Activated T-cell treated with anti-CD3 and anti-CD28 coated beads for 48 hours (primary cell): ENCODE measurements at places on chromosomes 6 and 20.

DNA sequence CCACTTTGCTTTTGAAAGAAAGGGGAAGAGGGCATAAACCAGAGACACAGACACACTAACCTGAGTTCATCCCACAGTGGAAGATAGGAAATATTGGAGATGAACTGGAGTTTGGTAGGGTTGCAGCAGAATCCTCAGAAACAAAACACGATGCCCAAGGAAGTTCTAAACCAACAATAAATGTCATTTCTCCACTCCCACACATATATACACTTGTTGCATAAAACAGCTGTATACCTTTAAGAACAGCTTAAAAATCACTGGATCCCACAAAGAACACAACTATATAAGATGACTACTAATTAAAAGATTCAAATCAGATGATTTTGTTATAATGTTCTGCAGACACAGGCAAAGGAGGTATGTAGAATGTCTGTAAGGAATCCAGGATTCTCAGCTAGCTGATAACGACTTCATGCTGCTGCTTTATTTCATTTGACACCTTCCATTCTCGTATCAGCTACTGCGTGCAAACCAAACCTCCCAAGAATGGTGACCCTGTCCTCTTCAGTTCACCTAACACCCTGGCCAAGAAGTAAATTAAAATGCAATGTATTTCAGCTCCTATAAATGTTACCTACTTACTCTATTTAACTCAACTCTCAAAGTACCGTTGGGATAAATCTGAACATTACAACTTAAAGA is 14.3 kb downstream of the KIF13A start:
- DNase-seq: no peak

- no peak for DNase-seq
These were observed 114.0 kb upstream of the FLRT3 start for GRCh38 chr20:14451458-14451857.

- DNase-seq: no peak
These were observed 40.2 kb downstream of the ITCH start for GRCh38 chr20:34403063-34403827.

DNA sequence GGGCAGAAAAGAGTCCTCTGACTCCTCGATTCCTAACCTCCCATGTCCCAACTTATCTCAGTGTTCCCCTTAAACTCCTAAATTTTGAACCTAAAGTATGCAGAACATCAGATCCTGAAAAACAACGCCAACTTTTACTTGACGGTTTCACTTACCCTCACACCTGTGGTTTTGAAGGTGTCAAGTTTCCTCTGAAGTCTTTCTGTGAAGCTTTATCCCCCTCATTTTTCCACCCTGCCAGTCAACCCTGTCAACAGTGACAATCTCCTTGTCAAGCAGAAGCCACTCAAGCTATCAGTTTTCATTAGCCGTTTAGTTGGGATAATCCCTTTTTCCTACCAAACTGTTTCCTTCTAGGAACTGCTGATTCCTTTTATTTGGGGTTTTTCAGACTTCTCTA is 245.4 kb upstream of the PREP start:
- no peak for DNase-seq

DNA sequence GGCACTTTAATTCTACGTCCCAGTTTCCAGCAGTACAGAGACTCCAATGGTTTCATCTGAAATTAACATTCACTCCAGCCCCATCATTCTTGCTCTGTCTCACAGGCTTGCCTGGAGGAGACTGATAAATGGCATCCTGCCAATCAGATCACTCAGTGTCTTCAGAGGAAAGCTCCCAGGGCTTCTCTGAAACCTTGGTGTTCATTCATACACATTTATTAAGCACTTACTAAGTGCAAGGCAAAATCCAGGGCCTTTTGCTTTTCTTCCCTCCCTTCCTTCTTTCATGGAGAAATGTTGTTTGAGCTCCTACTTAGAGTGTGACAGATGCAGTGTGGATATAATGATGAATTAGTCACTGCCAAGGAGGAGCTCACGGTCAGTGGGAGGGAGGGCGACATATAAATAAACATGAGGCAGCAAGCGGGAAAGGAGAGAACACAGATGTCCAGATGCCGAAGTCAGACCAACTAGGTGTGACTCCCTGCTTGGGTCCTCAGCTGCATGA is 106.7 kb upstream of the DTNBP1 start:
- DNase-seq: no peak

- DNase-seq: no peak
These were observed 22.2 kb upstream of the PHACTR2 start for GRCh38 chr6:143655541-143655940.

DNA sequence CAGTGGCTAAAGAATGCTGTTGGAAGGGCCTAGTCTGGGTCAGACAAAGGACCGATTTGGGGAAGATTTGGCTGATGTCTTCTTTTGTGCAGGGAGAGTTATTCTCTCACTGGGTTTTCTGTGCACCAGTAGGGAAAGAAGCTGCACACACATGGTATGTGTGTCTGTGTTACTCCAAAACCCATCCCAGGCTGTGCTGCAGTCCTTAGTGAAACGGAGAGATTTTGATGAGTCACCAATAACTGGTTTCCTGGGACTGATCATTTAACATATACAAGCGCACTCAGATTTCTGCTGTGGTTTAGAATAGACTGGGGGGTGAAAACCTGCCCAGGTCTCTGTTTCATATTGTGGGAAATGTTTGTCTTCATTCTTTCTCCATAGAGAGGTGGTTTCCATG is 1049.8 kb downstream of the KIF16B start:
- no peak for DNase-seq

DNA sequence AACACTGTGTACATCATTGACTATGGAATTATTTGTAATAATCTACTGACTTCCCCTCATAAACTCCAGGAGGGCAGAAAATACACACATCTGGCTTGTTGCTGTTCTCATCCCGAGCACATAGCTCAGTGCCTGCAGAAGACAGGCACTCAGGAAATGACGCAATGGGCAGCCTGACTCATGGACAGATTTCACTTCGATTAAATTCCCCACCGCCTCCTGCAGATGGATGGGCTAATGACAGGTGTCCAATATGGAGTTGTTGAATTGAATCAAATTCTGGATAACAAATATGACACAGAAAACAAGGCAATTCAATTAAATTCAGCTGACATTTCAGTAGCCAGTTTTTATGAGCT is 9.1 kb downstream of the ANKRD60 start:
- no peak for DNase-seq

- DNase-seq: peak; percentile 47
These were observed 2.9 kb upstream of the BMP6 start for GRCh38 chr6:7723041-7723447.

DNA sequence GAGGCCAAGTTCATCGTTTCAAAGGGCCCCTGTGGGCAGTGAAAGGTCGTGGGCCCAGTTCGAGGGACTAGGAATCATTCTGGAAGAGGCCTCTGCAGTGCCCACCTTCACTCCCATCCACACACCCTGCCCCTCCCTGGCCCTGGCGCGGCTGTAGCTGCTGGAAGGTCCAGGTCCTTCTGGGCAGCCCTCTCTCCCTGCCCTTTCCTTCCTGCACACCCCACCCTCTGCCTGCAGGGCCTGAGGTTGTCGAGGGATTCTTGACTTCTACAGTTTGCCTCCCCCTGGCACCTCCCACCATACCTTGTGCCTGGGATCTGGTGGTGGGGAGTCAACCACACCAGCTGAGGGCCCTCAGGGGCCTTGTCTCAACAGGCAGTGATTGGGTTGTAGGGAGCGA is 4.5 kb upstream of the MYT1 start:
- DNase-seq: no peak

- DNase-seq: no peak
These were observed 51.5 kb downstream of the KCNS1 start for GRCh38 chr20:45049438-45049837.

DNA sequence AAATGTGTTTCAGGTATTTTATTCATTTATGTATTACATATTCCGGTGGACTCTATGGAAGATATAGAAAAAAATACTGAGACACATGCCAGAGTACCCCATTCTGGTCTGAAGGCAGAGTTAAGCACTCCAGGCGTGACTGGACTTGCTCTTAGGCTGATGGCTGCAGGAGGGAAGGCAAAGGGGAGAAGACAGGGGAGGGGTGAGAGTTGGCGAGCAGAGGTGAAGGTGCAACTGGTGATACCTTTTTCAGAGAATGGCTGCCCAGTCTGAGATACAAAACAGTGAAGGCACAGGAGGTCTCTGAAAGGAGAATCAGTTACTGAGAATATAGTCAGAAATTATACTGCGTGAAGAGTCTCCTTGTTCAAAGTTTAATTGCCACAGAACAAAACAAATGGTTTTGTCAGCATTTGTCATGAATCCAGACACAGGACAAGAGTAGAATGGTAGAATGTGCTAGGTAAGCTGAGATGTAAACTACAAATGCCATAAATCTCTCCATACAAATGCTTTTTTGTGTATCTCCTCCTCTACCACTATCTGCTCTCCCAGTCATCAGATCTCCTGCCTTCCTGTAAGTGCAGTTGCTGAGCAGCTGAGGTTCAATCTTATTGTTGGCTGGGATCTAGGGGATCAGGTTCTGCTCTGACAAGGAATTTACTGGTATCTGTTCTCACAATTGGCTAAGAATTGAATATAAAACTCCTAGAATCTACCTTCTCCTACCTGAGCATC is 104.2 kb upstream of the DST start:
- DNase-seq: no peak

DNA sequence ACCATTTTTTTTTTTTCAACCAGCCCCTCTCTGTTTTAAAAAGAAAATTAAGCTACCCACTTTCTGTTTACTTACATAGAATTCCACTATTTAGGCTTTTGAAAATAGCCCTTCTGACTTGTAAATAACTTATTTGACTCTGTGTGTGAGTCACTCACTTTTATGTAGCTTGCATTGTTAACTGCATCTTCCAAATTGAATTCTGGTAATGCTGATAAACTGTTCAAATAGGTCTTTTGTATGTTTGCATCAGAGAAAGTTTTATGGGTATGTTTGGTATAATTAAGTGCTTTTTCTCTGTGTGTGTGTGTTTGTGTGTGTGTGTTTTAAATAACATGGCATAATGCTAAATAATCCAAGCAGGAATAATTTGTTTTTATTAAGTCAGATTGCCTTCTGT is 360.1 kb downstream of the PLCB1 start:
- DNase-seq: no peak

- no peak for DNase-seq
These were observed 162.0 kb downstream of the CDC5L start for GRCh38 chr6:44549516-44549915.

DNA sequence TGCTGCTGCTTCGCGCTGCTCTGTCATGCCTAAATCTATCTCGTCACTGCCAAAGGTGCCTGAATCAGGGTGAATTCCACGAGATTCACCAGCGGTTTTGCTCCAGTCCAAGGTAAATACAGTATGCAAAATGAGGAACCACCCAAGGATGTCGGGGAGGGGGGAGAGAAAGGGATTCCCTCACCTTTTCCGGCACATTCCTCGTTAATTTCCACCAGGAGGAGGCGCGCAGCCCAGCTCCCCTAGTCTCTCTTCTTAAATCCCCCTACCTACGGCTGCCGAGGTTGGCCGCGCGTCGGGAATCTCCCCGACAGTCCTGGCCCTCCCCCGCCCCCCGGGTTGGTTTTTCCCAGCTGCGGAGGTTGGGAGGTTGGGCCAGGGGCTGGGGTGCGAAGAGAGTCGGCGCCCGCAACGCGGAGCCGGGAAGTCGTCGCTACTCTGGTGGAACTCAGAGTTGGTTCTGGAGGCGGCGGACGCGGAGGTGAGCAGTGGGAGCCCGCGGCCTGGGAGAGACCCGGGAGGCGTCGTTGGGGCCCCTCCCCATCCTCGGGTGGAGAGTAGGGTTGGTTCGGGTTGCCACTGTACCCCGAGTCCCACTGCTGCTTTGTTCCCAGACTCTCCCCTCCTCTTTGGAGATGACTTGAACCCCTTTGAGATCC is at the start of gene TPBG:
TPBG (plus strand) TSS at position 390 of the 659 bp plus-strand sequence. CDS start 1,145 bp downstream, outside the sequence.
- peak; percentile 1 for DNase-seq

- DNase-seq: no peak
These were observed 117.2 kb downstream of the PDE10A start for GRCh38 chr6:165545806-165546205.

GRCh38 chr20:53905019-53905819 is 165.2 kb downstream of the BCAS1 start:
- no peak for DNase-seq
